ENCODE measurements at places on chromosomes 12 and 14.

DNA sequence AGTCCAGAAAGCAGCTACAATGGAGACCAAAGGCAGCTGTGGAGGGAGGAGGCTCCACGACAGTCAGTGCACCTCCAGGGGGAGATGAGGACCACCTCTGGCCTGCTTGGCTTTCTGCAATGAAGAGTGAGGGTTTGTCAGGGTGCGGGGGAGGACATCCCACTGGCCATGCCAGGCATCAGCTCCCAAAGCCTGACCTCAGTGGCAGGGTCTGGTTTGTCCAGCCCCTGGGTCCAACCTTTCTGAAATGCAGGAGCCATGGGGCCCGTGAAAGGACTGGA, 35.2 kb downstream of the SLC6A12 start:
- no peak for DNase-seq

DNA sequence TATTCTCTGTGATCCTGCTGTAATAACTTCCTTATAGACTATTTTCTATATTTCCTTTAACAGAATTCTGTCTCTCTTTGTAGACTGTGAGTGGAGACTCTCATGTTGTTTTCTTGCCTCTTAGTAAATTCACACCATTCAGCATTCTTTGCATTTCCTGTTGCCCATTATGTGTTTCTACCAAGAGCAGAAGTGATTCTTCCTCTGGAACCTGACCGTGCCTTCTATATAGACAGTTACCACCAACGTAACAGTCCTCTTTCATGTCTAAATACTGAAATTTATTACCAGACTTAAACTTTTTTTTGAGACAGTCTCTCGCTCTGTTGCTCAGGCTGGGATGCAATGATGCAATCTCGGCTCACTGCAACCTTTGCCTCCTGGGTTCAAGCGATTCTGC, 31.1 kb downstream of the METAP2 start:
- DNase-seq: no peak

DNA sequence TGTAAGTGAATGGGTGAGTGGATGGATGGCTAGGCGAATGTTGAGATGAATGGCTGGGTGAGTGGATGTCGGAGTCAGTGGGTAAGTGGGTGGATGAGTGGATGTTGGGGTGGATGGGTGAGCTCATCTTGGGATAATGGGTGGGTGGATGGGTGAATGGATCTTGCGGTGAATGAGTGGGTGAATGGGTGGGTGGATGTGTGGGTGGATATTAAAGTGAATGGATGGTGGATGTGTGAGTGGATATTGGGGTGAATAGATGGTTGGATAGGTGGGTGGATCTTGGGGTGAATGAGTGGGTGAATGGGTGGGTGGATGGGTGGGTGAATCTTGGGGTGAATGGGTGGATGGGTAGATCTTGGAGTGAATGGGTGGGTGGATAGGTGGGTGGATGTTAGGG, 51.9 kb downstream of the CMKLR1 start:
- no peak for DNase-seq

- no peak for DNase-seq
Measured at GRCh38 chr14:35403114-35403602, 1.4 kb downstream of the NFKBIA start.

- DNase-seq: no peak
Measured at GRCh38 chr12:43104494-43104893, 447.5 kb downstream of the ADAMTS20 start.

- DNase-seq: no peak
Measured at GRCh38 chr14:104102282-104102914, 16.9 kb downstream of the ASPG start.

GRCh38 chr14:78153064-78153341, 17.2 kb upstream of the NRXN3 start:
- DNase-seq: no peak

DNA sequence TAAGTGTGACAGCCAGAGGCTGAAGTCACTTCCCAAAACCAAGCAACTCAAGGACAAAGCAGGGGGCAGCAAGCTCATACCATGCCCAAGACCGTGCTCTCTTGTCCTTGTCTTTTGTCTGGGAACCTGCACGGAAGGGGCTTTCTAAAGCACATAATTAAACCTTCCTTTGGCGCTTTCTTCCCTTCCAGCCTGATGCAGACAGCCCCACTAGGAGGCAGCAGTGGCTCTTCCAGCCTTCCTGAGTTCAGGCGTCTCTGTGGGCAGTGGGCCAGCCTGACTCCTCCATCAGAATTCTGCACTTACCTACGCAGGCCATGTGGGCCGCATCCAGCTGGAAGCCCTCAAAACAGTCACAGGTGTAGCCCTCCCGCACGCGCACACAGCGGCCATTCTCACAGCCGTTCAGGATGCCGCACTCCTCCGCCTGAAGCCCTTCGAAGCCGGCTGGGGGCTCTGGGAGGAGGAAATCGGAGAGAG, 7.6 kb downstream of the ISCA2 start:
- peak; percentile 89 for DNase-seq

DNA sequence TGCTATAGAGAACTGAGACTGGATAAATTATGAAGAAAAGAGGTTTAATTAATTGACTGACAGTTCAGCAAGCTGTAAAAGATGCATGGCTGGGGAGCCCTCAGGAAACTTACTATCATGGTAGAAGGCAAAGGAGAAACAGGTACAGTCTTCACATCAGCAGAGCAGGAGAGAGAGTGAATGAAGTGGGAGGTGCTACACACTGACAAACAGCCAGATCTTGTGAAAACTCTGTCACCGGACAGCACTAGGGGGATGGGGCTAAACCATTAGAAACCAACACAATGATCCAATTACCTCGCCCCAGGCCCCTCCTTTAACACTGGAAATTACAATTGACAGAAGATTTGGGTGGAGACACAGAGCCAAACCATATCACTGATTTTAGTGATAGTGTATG, 682.4 kb downstream of the SLC16A7 start:
- DNase-seq: no peak

DNA sequence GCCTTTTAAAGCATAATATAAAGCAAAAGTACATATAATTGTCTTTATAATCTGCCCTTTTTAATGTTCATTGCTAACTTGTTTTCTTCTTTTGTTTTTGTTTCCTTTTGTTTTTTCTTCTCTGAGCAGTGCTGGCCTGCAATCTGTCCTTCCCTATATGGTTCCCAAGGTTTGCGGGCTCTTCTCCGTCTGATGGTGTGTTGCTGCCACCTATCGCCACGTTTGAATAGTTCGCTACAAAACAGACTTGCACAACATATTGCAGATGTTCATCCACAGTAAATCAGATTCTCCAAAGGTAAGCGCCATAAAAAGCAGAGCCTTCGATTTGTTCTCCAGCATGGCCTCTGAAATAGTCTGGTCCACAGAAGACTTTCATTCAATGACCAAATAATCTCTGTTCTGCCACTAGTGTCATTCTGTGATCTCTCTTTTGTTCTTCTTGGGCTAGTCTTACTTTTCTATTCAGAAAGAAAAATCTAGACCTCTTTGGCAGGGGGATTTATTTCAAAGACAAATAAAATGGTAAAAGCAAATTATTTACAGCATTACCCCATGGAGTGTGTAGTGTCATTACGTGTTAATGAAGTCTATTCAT, 33.5 kb downstream of the C12orf50 start:
- DNase-seq: peak; percentile 66

GRCh38 chr12:3317841-3318501, 173.0 kb upstream of the PRMT8 start:
- DNase-seq: no peak

GRCh38 chr12:12265035-12265434, 1.8 kb downstream of the LRP6 start:
- DNase-seq: no peak

- no peak for DNase-seq
Measured at GRCh38 chr14:53295372-53295771, 142.2 kb upstream of the DDHD1 start.

DNA sequence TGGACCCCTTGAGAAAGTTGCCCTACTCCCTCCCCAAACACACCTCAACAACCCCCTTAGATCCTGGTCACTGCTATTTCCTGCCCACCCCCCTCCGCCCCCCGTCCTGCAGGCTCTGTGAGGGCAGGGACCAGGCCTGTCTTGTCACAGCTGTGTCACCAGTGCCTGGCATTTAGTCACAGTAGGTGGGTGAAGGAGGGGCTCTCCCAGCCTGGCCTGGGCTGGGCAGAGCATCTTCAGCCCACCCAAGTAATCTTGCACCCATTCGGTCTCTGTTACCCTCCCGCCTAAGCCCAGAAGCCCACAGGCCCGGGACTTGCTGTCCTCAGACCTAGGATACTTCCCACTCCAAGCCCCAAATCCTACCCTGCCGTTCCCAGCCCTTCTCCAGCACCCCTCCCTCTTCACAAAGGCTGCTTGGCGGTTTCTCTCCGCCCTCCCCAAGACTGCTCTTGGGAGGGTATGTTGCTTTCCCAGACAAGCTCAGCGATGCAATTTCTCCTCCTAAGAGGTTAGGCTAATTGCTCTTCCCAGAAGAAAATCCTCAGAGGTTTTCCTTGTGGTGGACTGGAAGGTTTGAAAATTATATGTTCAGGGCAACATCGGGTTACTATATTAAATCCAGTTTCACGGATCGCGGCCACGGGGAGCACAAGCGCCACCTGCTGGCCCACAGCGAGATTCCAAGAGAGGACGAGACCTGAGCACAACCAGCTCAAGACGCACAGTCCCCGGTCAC, 50.8 kb upstream of the ZFP36L1 start:
- DNase-seq: peak; percentile 90

DNA sequence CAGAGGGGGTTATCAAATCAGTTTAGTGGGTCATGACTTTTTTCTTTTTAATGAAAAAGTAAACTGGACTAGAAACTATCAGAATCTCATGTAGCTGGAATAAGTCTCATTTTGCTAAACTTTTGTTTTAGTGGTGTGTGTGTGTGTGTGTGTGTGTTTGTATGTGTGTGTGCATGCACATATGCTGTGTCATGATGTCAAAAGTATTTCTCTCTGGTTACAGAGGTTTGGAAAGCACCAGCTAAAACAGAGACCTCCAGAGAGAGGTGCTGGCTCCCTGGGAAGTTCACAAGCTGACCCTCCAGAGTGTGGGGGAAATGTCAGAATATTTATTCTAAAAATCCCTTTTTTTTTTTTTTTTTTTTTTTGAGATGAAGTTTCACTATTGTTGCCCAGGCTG, 114.7 kb downstream of the LGMN start:
- DNase-seq: no peak

DNA sequence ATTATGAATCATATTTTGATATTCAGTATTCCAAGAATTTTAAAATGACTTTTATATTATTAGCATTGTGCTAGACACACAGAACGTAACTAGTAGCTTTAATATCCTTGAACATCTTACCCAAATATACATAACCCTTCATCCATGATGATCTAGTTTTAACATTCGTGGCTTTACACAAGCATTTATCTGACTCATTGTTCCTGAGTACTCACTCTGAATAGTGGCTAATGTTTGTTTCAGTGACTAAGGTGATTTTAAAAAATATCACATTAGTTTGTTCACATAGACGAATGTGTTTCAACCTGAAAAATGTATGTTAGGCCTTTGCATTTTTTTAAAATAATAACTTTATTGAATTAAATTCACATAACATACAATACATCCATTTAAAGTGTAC, 80.0 kb upstream of the PTPRQ start:
- no peak for DNase-seq

DNA sequence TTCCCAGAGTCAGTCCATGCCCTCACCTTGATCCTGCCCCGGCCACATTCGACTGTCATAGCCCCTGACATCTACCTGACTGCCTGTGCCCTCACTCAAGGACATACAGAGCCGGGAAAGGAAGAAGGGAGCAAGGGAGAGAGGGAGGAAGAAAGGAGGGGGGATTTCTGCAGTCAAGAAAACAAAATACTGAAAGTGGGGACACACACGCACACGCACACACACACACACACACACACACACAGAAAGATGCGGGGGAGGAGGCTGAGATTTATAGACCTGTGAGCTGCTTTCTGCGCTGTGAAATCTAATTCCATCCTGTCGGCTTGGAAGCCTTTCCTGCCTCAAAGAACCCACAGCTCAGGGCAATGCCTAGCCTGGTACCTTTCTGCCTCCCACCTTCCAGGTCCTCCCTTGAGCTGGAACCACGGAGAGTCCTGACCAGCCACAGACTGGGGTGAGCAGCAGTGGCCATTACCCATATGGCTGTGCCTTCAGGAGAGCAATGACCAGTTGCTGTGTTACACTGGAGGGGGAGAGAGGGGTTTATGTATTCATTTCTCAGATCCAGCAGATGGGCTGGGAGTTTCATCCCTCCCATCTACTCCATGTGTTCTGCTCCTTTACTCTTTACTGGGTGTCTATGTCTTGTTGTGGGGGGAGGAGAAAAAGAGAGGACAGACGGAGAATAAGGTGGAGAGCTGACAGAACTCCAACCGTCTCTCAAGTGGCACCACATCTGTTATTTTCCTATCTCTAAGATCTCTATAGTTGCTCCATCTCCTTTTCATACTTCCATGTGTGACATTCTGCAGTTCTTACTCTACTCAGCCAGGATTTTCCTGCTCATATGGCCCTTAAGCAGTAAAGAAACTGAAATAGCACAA, 12.9 kb downstream of the C14orf93 start:
- no peak for DNase-seq

DNA sequence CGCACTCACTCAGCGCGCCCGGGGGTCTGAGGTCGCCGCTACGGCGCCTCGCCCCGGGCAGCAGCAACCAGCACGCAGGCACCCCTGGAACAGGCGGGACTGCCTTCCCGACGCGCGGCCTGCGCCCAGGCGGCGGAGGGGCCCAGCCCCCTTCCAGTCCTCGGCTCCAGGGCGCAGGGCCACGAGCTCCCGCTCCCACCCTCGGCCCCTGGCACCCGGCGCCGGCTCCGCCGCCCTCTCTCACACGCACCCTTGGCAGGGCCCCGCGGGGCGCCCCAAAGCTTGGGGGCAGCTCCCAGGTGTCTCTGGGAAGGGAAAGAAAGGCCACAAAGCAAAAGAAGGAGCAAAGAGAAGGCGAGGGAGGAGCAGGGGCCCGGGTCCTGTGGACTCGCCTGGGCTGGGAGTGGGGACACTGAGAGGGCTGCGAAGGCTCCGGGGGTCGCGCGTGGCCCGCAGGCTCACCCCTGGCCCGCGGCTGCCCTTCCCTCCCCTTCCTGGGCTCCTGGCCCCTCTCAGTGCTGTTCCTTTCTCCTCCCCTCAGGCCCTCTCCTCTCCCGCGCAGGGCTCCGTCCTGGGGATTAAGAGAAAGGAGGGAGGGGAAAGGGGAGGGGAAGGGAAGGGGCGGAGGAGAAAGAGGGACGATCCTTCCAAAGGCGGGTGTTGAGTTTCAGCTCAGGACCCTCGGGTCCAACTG, 907 bp upstream of the EFS start:
- DNase-seq: peak; percentile 85

- no peak for DNase-seq
Measured at GRCh38 chr14:84826294-84826693, 703.6 kb upstream of the FLRT2 start.

- no peak for DNase-seq
Measured at GRCh38 chr12:117309276-117309925, 52.0 kb downstream of the NOS1 start.

- no peak for DNase-seq
Measured at GRCh38 chr14:72722201-72722785, 171.6 kb downstream of the DPF3 start.

- no peak for DNase-seq
Measured at GRCh38 chr14:25252793-25253192, 202.8 kb upstream of the STXBP6 start.

GRCh38 chr12:16424531-16424930, 77.1 kb downstream of the MGST1 start:
- no peak for DNase-seq
